Stimulated activated CD4-positive, alpha-beta T cell treated with anti-CD3 and anti-CD28 coated beads, Interleukin-12 subunit alpha, Interleukin-12 subunit beta, amount 100 ng/mL, for 4 hours (primary cell): ENCODE measurements at places on chromosomes 2 and 18.

- DNase-seq, result no peak
These were observed 90.5 kb downstream of the LAMA3 start for GRCh38 chr18:23779696-23780303.

DNA sequence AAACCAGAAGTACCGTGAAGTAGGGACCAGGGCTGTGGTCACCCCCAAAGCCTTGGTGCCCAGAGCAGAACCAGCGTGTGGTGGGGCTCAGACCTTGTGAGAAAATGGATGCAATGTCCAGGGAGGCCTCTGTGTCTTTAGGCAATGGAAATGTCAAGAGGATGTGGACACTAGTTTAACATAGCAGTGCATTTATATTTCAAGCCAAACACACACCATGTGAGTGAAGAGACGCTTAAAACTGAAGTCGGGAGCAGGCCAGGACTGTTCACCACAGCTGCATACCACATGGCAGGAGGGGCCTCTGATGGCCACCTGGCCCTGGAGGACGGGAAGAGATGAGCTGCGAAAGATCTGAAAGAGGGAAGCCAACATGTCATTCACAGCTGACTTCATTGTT, 87.3 kb upstream of the LDLRAD4 start:
- no peak for DNase-seq

DNA sequence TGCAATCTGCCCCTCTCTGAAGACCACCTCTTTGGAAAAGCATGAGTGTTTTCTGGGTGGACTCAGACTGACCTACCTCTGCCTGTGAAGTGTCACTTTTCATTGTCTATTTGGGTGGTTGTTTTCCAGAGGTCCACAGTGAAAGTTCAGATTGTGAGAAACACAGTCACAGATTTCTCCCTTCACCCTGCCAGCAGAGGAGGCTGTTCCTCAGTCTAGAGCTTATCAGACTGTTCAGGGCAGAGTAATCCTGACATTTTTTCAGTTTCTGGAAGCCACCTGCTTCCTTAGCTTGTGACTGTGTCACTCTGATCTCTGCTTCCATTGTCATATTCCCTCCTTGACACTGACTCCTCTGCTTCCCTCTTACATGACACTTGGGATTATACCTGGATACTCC, 55.4 kb upstream of the RMP24 start:
- DNase-seq, result no peak

GRCh38 chr2:80525152-80525551, 220.6 kb upstream of the LRRTM1 start:
- DNase-seq, result no peak

GRCh38 chr2:42722320-42723190, 41.4 kb downstream of the OXER1 start:
- DNase-seq, result no peak

DNA sequence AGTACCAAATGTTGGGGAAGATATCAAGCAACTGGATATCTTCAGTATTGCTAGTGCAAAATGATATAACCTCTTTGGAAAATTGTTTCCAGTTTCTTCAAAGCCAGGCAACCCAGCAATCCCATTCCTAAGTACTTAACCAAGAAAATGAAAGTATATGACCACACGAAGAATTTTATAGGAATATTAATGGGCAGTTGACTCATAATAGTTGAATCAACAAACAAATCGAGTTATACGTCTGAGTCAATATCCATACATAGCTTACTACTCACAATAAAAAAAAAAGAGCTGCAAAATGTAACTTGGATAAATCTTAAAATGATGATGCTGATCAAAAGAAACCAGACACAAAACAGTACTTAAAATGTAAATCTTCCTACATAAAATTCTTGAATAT, 810.4 kb downstream of the METTL4 start:
- DNase-seq, result no peak
